ENCODE measurements at places on chromosomes 4 and X. TPM values are rescaled to one million over a fixed set of nuclear protein-coding genes. Genes with fewer than 3 reads are reported as not detected.

GRCh38 chr4:10015140-10015753 lies 6.0 kb downstream of the SLC2A9 start:
- DNase-seq, result peak; percentile 72

DNA sequence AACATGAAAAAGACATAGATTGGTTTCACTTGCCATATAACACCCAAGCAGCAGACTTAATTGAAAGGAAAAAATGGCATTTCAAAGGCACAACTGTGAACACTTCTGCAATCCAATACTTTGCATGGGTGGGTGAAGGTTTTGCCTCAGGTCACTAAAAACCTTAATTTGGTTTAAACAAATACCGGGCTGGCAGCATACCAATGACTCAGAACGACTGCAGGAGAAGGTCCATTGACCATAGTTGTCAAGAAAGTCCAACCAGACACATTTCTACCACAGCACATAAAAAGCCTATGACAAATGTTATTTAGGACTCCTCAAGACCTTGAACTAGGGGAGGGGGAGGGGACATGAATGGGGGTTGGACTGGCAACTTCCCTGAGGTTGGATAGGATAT lies 183.6 kb upstream of the TRPC5 start:
- no peak for DNase-seq

Gene LDB2
- total RNA-seq, result 0.35 TPM

Gene RNF128
- 33.7 TPM for total RNA-seq

Gene AWAT2
- total RNA-seq, result not detected

Measured in renal cortical epithelial cell (primary cell).